Activated naive CD4-positive, alpha-beta T cell treated with anti-CD3 and anti-CD28 coated beads, Interleukin-2, amount 50 U/mL, for 16 hours (primary cell): ENCODE measurements at places on chromosomes 6 and 20.

DNA sequence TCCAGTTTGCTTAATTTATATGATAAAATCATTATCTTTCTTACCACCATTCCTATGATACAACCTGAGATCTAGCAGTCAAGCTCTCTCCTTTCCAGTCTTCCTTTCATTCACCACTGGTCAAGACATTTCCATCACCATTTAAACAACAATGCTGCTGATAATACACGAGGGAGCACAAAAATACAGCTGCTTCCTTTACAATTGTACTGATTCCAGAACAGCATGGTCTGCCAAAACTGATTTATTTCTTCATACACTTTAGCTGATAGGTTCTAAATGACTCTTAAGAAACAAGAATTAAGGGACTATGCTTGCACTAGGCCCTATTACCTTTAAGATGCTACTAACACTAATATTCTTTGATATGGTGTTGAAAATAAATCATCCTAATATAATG is 65.0 kb downstream of the EPM2A start:
- no peak for DNase-seq

DNA sequence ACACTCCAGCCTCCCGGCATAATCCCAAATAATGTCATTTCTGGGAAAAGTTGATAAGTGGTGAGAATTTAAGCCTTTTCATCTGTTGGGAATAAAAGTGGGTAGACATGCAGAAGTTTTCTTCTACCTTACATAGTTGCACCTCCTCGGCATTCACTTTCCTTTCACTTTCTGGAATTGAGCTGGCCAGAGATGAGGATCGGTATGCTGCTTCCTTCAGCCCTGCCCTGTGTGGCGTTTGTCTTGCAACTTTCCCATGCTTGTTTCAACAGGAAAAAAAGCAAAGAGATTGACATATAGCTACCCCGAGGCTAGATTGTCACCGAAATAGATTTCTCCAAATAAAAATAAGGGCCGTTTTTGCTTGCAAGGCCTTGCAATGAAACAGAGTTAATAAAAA is 65.8 kb upstream of the JAG1 start:
- no peak for DNase-seq

GRCh38 chr6:12605888-12606345 is 110.7 kb upstream of the PHACTR1 start:
- peak; percentile 34 for DNase-seq

GRCh38 chr20:49284818-49285217 is 7.0 kb upstream of the ZNFX1 start:
- no peak for DNase-seq

- no peak for DNase-seq
These were observed 10.7 kb downstream of the PSMG4 start for GRCh38 chr6:3269281-3269975.

- no peak for DNase-seq
These were observed 551.7 kb upstream of the GJE1 start for GRCh38 chr6:141580988-141581552.

- DNase-seq: no peak
These were observed 238.2 kb downstream of the SOX4 start for GRCh38 chr6:21831521-21832291.

DNA sequence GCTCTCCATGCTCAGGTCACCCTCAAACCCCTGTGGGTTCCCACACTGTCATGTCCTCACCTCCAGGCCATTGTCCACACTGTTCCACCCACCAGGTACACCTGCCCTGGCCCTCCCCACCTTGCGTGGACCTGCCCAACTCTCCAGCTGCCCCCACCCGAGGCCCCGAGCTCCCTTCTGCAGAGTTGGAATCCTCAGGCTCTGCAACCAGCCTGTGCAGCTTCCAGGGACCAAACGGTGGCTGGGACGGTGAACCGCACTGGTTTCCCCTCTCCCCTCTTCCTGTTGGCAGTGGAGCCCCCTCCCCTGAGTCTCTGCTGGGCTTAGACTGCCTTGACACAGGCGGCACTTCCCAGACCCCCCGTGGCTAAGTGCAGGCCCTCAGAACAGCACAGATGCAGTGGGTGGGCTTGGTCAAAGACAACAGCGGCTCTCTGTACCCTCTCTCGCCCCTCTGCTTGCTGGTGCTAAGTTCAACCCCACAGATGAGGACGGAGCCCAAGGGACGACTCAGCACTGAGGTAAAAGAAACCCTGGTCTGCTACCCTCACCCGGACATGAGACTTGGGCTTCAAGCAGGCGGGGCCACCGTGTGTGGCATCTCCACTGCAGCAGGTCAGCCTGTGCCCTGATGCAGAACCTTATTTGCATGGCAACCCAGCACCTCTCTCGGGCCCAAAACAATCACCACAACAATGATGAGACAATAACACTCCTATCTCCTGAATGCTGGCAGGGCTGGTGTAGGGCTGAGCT is 11.0 kb downstream of the ZBP1 start:
- DNase-seq: no peak

- DNase-seq: no peak
These were observed 56.5 kb upstream of the NRSN1 start for GRCh38 chr6:24069526-24069925.

DNA sequence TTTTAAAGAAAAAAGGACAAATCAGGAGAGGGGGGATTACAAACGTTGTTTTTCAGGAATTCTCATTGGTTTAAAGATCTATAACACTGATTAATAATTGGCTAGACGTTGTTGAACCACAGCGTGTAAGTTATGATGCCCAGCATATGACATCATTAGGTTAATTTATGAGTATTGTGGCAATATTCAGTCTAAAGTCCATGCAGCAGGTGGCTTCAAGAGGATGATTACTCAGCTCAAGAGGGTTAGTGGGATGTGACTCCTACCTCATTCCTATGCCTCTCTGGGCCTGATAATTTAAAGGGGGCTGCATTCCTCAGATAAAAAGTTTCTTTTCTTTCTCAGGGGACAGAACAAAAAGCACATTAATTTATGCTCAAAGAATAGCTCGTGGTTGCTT is 1309.0 kb downstream of the EPHA7 start:
- DNase-seq: no peak

DNA sequence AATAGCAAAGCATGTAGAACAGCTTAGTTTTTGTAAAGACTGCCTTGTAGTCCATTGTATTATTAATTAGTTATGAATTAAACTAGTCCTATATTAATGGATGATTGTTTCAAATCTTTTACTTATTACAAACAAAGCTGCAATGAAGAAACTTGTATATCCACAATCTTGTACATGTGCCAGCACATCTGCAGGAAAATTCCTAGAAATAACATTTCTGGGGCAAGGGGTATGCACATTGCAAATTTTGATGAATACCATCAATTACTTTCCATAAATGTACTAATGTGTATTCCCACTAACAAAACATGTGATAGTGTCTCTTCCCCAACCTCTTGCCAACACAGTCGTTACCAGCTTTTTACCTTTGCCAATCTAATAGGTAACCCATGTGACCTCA is 73.6 kb upstream of the AKAP12 start:
- DNase-seq: no peak

DNA sequence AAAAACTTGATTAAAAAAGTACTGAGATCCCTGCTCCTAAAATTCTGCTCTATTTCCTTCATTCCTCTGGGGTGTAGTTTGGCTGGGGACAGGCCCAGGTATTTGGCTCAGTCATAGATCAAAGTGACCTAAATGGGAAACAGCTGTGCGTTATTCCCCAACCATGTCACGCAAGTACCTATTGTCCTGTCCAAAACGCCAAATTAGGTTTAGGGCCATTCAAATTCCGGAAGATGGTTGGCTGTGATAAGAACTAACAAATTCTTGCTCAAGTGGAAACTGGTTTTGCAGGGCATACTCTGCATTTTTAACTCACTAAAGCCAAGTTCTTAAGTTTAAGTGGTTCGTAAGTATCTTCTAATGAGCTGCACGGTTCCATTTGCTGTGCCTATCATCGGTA is 147.6 kb upstream of the TMEM170B start:
- DNase-seq: no peak

DNA sequence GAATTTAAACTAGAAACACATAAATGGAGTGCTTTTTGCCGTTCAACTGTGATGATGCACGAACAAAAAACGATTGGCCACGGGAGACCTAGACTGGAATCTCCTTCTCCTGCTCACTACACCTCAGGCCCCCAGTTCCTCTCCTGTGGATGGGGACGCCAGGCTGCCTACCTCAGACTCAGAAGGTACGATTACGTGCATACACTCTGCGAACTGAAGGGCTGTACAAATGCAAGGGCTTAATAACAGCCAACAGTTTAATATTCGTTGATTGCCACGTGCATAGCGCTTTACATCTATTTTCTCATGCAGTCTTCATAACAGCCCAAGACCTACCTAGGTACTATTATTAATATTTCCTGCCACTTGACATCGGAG is 495 bp upstream of the ARMC2 start:
- DNase-seq: no peak

DNA sequence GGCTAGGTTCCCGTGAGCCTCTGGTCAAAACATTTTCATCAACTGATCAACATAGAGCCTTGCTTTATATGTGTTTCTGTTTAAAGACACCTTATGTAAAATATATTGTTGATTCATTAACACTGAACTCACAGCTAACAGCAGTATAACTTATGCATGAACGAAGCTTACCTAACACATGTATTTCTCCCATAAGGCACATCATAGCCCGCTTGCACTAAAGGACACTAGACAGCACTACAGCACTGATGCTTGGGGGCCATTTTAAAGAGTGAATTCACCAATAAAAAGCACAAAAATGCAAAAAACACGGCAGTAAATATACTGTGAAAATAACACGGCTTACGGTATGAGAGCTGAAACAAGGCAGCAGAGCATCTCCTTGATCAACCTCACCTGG is 4.0 kb downstream of the FLOT1 start:
- DNase-seq: no peak

GRCh38 chr20:58481481-58482021 is 33.6 kb downstream of the APCDD1L start:
- peak; percentile 73 for DNase-seq

DNA sequence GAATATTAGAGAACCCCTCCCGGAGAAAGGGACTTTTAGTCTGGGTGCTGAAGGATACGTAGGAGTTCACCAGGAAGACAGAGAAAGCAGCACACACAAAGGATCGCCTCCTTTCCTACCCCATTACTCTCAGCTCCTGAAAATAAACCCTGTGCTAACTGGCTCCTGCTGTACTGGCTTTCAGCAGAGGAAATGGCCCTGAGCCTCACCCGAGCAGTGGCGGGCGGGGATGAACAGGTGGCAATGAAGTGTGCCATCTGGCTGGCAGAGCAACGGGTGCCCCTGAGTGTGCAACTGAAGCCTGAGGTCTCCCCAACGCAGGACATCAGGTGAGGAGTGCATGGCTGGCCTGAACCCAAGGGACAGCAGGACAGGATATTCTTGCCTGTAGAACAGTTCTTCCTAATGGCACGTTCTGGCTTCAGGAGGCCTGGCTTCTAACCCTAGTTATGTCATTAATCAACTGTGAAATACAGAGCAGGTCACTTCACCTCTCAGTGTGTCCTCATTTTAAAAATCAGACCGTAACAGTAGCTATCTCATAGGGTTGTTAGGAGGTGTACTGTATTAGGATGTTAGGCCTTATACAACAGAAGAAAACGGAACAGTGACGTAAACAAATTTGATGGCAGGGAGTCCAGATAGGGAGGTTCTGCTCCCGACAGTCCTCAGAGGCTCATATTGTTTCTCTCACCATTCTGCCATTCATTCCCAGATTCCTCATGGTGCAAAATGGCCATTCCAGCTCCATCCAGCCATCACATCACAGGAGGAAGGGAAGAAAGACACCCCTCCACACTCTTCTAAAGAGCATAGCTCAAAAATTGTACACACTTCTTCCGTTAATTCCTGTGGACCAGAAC is 1.8 kb downstream of the RBCK1 start:
- DNase-seq: no peak

DNA sequence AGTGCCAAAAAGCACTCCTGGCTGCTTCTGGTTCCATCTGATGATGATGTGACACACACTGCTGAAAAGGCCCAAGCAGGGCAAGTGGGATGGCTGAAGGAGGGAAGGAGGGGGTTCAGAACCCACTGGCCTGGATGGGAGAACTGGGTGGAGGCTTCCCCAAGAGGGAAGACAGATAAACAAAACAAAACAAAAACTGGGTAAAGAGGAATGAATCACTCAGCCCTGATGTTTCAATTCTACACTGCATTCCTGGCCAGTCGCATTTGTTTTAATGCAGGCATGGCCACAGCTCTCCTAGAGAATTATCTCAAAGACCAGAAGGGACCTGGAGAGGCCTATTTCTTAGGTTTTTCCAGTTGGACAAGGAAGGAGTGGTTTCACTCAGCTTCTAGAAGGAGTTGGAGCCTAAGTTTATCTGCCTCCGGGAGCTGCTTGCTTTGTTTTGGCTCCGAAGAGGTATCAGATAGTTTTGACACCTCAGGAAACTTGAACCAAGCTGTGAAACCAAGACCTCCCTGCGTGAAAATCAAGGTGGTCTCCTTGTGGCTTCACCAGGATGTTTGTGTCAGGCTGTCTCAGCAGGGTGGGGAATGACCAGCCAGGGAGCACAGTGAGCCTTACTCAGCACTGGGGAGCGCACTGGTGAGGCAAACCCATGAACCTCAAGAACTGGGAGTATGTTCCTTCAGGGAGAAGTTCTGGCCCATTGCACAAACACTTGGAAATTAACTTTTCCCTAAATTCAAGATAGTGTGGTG is 16.1 kb downstream of the TTPAL start:
- DNase-seq: no peak

- no peak for DNase-seq
These were observed 3.5 kb downstream of the AKIRIN2 start for GRCh38 chr6:87698547-87699006.

GRCh38 chr6:165487950-165488349 is 175.1 kb downstream of the PDE10A start:
- no peak for DNase-seq

DNA sequence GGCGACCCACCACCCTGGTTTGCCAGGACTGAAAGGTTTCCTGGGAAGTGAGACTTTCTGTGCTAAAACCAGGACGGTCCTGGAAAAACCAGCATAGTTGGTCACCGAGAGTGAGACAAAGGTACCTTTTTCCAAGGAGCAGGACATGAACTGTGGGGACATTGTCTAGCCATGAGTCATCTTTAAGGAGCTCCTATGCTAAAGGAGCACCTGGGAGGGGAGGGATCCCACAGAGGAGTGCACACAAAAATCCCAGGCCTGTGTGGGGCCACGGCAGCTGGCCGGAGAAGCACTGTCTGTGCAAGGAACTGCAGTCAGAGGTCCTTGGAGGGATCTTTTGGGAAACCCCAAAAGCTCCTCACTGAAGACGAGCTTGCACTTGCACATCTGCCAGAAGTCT is 109.1 kb upstream of the PLEKHG1 start:
- no peak for DNase-seq

DNA sequence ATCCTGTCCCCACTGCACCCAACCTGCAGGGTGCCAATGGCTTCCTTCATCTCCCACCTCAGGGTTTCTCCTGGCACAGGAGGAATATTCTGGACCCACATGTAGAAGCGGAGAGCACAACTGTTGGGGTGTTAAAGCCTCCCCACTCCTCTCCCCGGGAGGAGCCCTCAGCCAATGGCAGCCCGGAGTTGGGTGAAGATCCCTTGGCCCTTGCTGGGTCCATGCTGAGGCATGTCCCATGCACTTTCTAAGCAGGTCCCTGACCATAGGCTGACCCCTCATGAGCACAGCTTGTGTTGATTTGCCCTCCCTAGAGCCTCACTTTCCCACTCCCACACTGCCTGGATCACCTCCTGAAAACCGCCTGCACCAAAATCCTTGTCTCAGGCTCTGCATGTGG is 97.2 kb upstream of the PMEPA1 start:
- no peak for DNase-seq
